ENCODE measurements at places on chromosomes 16 and 17.

DNA sequence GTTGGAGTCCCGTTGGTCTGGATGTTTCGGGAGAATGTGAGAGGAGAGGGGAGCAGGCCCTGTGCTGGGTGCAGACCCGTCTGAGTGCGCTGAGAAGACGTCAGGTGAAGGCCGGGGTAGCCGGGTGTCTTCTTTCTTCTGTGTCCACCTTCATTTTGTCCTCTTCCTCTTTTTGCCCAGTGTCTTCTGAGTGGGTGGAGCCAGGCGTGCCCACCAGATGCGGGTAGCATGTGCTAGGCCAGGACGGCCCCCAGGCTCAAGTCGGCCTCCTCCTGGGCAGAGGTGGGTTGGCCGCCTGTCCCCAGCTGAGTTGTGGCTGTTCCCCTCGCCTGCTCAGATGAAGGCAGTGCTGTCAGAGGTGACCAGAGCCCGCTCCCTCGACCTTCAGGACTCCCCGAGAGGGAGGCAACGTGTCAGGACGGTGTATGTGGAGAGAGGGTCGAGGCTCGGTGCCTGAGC is 3.5 kb downstream of the METRNL start:
- no peak for ATAC-seq

- ATAC-seq = no peak
Measured at GRCh38 chr17:30550512-30551273, 73.5 kb downstream of the GOSR1 start.

- ATAC-seq = no peak
Measured at GRCh38 chr16:4744555-4745273, 10.4 kb downstream of the DNAAF8 start.

- ATAC-seq = no peak
Measured at GRCh38 chr16:57258226-57258909, 13.3 kb downstream of the ARL2BP start.

DNA sequence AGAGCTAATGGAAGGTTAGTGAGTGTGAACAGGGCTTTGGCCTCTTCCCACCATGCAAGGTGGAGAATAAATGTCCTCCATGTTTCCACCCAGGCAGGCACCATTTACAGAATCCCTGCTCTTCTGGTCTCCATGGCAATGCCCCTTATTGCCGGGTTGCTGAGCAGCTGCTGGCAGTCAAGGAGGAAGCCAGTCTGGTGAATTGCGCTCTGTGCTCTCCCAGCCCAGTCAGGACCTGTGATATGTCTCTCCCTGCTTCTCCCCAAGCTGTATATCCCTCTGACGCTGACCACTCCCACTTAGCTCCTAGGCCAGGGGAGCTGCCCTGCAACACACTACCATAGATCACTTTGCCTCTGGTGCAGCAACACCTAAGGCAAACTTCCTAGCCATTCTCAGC is 402.1 kb upstream of the ERCC4 start:
- ATAC-seq = no peak

- ATAC-seq = no peak
Measured at GRCh38 chr16:12208341-12209035, 232.0 kb downstream of the SNX29 start.

GRCh38 chr16:83970430-83970815 is 2.4 kb downstream of the NECAB2 start:
- ATAC-seq = no peak

DNA sequence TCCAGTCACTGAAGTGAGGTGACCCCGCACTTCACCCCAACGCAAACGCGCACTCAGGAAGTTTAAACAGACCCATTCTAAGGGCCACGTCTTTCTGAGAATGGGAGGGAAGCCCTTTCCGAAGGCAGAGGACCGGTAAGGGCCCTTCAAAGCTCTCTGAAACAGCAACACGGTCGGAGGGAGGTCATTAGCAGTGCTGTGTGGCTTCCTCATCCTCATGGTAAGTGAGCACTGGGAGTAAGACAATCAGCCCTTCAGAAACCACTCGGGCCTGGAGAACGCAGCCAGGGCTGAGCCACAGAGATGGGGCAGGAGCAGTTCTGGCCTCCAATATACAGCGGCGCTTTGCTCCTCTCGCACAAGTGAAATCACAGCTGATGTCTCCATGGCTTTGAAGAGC is 23.7 kb downstream of the SRL start:
- no peak for ATAC-seq

All from motor neuron (in vitro differentiated cells).